A549 treated with RU486 at 1 μM for 4 hours (cell line): ENCODE measurements at places on chromosomes 2 and 18. TPM values are rescaled to one million over a fixed set of nuclear protein-coding genes. Genes with fewer than 3 reads are reported as not detected.

The PLEKHB2 gene
- total RNA-seq: 57.0 to 83.1 TPM (median 75.3 TPM) in 5 replicates

The NR4A2 gene
- total RNA-seq: 2.4 to 4.0 TPM (median 3.2 TPM) in 5 replicates

The LYG1 gene
- total RNA-seq: 1.1 to 1.8 TPM (median 1.5 TPM) in 5 replicates

The EHD3 gene
- 8.5 to 10.6 TPM (median 9.1 TPM) in 5 replicates for total RNA-seq

The SAG gene
- not detected in 5 replicates for total RNA-seq

The TCF7L1 gene
- 5.9 to 10.3 TPM (median 7.6 TPM) in 5 replicates for total RNA-seq

The GKN1 gene
- 0.34 to 1.2 TPM (median 0.54 TPM) in 5 replicates for total RNA-seq

The TBR1 gene
- total RNA-seq: 0.09 to 0.14 TPM in 2 of 5 replicates, not detected in the others

The GPR75 gene
- 1.5 to 1.6 TPM (median 1.6 TPM) in 5 replicates for total RNA-seq

The RNF152 gene
- total RNA-seq: 0.01 to 0.15 TPM in 2 of 5 replicates, not detected in the others

The POMC gene
- total RNA-seq: not detected in 5 replicates

The ZNF892 gene
- total RNA-seq: 0.23 to 0.51 TPM (median 0.42 TPM) in 5 replicates

The ABCG8 gene
- total RNA-seq: not detected in 5 replicates

The SUMO1 gene
- total RNA-seq: 92.4 to 193 TPM (median 147 TPM) in 5 replicates

The GALNT14 gene
- 44.2 to 55.1 TPM (median 48.9 TPM) in 5 replicates for total RNA-seq

The MALL gene
- 133 to 157 TPM (median 142 TPM) in 5 replicates for total RNA-seq

The RFX8 gene
- not detected in 5 replicates for total RNA-seq

The L3MBTL4 gene
- total RNA-seq: not detected in 5 replicates

The HAAO gene
- total RNA-seq: not detected in 5 replicates

The EMILIN1 gene
- total RNA-seq: 0.33 to 0.69 TPM (median 0.57 TPM) in 5 replicates

The NHEJ1 gene
- 13.7 to 18.3 TPM (median 15.2 TPM) in 5 replicates for total RNA-seq

The CRYGD gene
- not detected in 5 replicates for total RNA-seq

The CCL20 gene
- 3.0 to 5.8 TPM (median 4.3 TPM) in 5 replicates for total RNA-seq

The CLHC1 gene
- 1.3 to 2.4 TPM (median 2.3 TPM) in 5 replicates for total RNA-seq

The REG3G gene
- not detected in 5 replicates for total RNA-seq

The CYTIP gene
- total RNA-seq: not detected in 5 replicates

The SERPINB8 gene
- 8.8 to 14.8 TPM (median 9.3 TPM) in 5 replicates for total RNA-seq

The ADD2 gene
- total RNA-seq: 20.0 to 28.1 TPM (median 23.1 TPM) in 5 replicates

The GAREM2 gene
- 5.6 to 9.7 TPM (median 7.0 TPM) in 5 replicates for total RNA-seq

The G6PC2 gene
- total RNA-seq: not detected in 5 replicates

The CHRNG gene
- total RNA-seq: not detected in 5 replicates

The PRKAG3 gene
- not detected in 5 replicates for total RNA-seq

The CPLX4 gene
- not detected in 5 replicates for total RNA-seq

The HSPD1 gene
- 534 to 719 TPM (median 649 TPM) in 5 replicates for total RNA-seq

The ANKAR gene
- 0.97 to 1.9 TPM (median 1.1 TPM) in 5 replicates for total RNA-seq

The PDCL3 gene
- total RNA-seq: 37.0 to 51.1 TPM (median 39.7 TPM) in 5 replicates

The CDH19 gene
- total RNA-seq: 0.63 to 1.8 TPM (median 1.2 TPM) in 5 replicates

The CGREF1 gene
- total RNA-seq: 7.3 to 9.3 TPM (median 8.3 TPM) in 5 replicates

The CNNM4 gene
- 13.4 to 17.2 TPM (median 16.4 TPM) in 5 replicates for total RNA-seq

The MYO1B gene
- 56.1 to 89.4 TPM (median 67.4 TPM) in 5 replicates for total RNA-seq

The NAGK gene
- total RNA-seq: 52.3 to 77.0 TPM (median 76.0 TPM) in 5 replicates

The ZSWIM2 gene
- total RNA-seq: not detected in 5 replicates
